GM18507 (cell line): ENCODE measurements at places on chromosomes 2 and 18.

- DNase-seq: peak; percentile 46
These were observed 231.9 kb upstream of the MGAT5 start for GRCh38 chr2:134021830-134022524.

GRCh38 chr2:43701111-43701510 lies 24.9 kb upstream of the C1GALT1C1L start:
- DNase-seq: no peak

GRCh38 chr18:10370716-10371115 lies 83.7 kb upstream of the APCDD1 start:
- DNase-seq: no peak

DNA sequence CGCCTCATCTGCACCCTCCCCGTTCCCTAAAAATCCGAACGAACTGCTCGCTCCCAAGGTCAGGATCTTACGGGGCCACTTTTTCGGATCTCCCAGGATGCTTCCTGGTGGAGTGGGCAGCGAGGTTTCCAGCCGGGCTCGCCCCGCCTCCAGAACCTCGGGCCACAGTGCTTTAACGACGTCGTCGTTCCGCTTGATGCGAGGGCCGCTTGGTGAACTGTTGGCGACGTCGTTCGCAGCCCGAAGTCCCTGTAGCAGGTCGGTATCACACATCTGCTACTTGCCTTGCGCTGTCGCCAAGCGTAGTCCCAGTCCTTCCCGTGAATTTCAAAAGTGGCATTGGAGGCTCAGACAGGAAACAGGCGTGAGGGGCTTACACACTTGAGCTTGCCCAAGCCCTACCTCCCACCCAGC lies 15.3 kb downstream of the EVX2 start:
- DNase-seq: no peak

GRCh38 chr18:55515214-55515613 lies 72.8 kb downstream of the TCF4 start:
- DNase-seq: no peak

- DNase-seq: no peak
These were observed 608.1 kb downstream of the LRP1B start for GRCh38 chr2:141522702-141523101.

DNA sequence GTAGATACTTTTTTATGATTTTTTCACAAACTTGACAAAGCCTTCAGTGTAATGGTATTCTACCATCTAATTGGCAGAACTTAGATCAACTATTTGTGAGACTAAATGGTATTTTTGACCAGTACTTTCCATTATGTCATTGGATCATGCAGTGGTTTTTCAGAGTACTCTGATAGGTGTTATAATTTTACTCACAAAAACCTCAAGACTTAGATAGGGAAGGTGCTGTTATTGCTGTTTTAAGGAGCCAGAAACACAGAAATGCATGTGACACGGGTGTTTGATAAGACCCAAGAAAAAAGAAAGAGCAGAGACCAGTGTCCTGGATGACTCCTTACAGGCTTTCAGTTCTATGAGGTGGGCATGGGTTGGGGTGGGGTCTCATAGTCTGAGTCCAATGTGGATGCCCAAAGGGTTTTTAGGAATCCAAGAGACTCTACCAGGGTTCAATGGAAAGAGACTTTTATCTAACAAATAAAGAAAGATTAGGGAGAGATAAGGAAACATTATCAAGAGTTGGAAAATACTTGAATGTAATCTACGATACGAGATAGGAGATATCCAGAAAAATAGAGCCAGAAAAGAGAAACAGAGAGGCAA lies 31.3 kb downstream of the SP140 start:
- DNase-seq: no peak

DNA sequence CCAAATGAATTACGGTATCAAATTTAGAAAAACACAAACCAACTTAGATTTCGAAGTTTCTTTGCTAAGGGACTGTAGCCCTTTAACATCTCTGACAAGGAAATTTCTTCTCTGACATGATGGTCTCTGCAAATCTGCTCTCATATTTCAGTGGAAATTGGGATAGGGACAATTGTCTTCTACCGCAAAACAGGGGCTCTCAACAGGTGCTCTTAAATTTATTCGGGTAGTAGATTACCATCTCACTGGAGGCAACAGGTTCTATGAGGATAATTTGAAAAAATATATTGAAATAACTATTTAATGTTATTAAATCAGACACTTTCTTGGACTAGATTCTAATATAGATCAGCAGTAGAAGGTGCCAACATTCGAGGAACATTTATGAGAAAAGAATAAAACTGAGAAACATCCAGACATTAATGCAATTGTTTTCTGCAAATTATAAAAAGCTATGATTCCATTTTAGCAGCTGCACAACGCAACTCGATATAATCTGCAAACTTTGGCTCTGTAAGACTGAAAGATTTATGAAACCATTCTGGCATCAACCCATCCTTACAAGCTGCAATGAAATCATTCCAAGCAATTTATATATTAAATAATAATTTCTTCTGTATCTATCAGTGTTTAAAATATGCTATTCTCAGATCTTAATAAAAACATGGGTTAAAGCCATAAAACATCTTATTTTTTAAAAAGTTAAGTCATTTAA lies 10.0 kb upstream of the BCL2 start:
- DNase-seq: no peak

DNA sequence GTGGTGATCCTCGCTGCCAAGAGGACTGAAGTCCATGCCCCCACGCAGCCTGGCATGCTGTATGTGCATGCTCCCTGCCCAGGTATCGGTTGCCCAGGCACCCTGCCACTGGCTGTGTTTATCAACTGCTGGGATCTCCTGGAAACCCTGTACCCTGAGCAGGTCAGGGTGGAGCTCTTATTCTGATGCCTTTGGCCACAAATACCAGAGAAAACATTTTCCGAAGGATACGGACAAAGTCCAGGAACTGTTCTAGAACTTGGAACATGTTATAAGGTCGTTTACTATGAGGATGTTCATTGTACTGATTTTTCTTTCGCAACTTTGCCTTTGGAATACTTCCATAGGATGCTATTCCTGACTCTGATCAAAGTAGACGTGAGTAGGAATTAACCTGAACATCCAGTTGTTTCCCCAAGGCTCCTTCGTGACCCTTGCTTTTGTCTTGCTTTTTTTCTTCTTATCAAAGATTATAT lies 55.2 kb downstream of the TMEM17 start:
- DNase-seq: no peak

GRCh38 chr2:234393354-234393753 lies 103.5 kb downstream of the ARL4C start:
- no peak for DNase-seq

- no peak for DNase-seq
These were observed 430.9 kb upstream of the KCNH7 start for GRCh38 chr2:163269374-163270021.

DNA sequence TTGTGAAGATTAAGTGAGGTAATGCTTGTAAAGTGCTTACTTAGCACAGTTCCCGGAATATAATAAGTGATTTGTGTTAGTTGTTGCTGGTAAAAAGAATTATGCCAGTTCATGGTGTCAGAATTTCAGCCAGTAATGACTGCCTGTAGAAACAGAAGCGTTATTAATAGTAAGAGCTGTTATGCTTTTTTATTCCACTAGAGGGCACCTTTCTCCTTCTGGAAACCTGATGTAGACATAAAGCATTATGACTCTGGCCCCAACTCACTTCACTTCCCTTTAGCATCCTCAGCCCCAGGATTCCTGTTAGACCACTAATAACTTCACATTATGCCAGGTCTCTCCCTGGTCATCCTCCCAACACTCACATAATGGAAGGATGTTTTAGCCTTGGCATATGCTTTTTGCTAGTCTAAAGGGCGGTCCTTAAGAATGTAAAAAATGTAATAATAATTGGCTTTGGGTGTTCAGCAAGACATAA lies 34.9 kb downstream of the C18orf54 start:
- peak; percentile 35 for DNase-seq

- DNase-seq: peak; percentile 57
These were observed 77.0 kb downstream of the PRKCE start for GRCh38 chr2:45728458-45728942.

DNA sequence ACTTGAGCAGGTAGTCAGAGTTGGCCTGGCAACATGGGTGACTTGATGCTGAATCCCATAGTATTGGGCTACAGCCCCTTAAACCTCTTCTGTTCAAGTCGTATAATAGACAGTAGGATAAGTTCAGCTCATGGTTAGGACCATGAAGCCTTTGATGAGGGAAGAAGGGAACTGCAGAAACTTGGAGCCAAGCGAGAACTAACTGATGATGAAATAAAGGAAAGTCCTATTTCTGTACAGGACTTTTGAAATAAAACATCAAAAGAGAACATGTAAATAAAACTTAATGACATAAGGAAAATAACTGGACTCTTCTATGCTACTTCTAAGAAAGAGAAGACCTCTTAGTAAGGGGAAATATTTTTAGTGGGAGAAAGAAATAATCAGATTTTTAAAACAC lies 51.2 kb upstream of the UGP2 start:
- DNase-seq: no peak

DNA sequence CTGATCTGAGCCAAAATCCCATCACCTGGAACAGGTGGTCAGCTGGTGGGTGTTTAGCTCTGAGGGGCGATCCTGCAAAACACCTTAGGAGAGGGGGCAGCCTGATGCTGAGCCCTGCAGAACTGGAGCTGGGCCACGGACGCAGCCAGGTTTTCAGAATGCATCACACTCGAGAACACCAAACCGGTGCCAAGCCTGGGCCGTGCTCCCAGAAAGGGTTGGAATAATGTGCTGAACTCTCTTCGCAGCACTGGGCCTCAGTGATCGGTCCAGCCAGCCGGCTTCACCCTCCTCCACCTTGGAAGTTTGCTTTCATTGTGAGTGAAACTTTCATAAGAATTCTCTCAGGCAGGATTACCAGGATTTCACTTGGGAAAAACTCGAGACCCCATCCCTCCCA lies 56.5 kb upstream of the TTC39C start:
- DNase-seq: no peak

DNA sequence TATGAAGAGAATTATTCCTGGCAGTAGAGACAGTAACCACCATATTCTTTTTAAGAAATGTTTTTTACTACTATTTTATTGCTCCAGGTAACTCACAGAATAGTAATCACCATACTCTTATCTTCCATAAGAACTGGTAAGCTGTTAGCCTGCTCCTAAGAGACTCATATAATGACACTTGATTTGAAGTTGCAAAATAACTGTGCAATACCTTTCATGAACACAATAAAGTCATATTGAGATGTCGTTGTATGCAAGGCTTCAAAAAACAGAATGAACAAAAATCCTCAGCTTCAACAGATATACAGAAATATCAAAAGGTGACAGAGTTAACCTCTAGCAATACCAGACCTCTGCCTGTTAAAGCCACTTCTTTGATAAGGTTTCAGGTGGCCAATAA lies 360.1 kb downstream of the NBAS start:
- DNase-seq: no peak

GRCh38 chr2:39144416-39144815 lies 23.6 kb upstream of the SOS1 start:
- no peak for DNase-seq

DNA sequence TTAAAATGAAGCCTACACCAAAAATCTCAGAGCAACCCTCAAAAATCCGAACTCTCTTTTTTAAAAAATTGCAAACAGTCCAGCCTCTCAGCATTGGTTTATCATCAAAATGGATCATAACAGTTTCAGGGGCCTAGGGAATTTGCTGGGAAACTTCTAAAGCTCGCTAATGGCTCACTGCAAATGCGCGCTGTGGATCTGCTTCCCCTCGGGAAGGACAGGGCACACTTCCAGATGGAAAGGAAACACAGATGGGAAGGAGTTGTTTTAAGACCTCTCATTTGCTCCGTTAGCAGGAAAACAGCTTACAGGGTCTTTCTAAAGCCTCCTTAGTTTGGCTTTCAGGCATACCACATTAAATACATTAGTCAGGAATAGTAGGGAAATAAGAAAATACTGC lies 27.2 kb downstream of the FECH start:
- no peak for DNase-seq

DNA sequence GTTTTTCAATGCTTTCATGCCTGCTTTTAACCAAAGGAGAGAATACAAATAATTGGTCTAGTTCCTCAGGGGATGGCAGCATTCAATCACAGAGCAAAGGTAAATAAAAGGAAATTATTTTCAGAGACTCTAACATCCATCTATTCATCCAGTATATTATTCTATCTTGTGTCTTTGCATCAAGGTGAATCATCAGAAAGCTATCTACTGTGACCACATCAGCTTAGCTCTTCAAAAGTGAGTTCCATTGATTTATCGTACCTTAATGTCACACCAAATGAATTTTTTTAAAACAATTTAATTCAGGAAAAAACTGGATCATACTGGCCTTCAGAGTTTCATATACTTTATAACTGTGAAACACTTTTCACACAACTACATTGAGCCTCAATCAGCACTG lies 66.1 kb downstream of the CHN1 start:
- no peak for DNase-seq

- no peak for DNase-seq
These were observed 174.3 kb downstream of the ERBB4 start for GRCh38 chr2:212364112-212364985.

- no peak for DNase-seq
These were observed 275.7 kb upstream of the FN1 start for GRCh38 chr2:215711471-215712034.

GRCh38 chr18:58429442-58429841 lies 199.4 kb downstream of the ALPK2 start:
- DNase-seq: no peak

DNA sequence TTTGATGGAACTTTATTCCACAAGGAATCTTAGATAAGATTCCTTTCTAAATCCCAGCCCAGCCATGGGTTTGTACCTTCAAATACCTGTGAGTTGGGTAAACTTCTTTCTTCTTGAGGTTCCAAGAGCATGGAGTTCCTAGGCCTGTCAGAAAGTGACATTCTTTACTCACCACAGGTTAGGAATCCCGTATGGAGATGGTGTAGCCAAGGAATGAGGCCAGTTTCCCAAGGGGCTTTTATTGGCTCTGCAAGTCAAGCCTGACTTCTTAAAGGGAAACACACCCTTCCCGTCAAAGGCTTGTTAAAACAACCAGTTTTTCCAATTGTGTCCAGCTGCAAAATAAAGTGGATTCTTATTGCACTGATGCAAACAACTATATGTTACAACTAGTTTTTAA lies 45.8 kb downstream of the STK17B start:
- no peak for DNase-seq

- no peak for DNase-seq
These were observed 70.9 kb downstream of the EHD3 start for GRCh38 chr2:31304816-31305215.

DNA sequence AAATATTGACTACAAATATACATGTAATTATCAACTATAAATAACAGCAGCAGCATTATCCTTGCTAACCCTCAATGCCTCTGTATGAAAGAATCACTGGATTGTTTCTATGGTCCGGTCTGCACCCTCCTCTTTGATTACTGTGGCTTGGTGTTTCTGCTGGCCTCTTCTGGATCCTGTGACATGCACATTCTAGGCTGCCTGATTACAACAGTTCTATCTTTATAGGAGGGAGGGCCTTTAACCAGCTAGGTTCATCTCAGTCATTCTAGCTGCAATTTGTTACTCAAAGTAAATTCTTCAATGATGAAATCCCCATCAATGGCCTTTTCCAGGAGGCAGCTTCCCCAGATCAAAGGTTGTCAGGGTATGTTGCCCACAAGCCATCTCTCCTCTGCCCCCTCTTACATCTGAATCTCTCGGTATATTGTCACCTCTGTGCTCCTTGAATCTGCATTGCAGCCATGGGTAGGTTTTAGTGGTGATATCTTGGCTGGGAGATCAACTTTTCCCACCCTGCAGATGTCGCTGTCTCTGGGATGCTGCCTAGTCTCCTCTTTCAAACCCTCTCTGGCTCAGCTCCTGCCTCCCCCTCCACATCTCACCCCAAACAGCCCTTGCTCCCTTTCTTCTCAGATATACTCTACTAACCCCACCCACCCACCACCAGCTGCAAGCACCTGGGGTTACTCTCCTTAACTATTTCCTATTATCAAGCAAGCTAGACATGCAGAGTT lies 106.2 kb upstream of the BZW1 start:
- no peak for DNase-seq

GRCh38 chr2:36367486-36367885 lies 11.9 kb downstream of the CRIM1 start:
- no peak for DNase-seq
